ENCODE measurements at places on chromosomes 2 and 18.

DNA sequence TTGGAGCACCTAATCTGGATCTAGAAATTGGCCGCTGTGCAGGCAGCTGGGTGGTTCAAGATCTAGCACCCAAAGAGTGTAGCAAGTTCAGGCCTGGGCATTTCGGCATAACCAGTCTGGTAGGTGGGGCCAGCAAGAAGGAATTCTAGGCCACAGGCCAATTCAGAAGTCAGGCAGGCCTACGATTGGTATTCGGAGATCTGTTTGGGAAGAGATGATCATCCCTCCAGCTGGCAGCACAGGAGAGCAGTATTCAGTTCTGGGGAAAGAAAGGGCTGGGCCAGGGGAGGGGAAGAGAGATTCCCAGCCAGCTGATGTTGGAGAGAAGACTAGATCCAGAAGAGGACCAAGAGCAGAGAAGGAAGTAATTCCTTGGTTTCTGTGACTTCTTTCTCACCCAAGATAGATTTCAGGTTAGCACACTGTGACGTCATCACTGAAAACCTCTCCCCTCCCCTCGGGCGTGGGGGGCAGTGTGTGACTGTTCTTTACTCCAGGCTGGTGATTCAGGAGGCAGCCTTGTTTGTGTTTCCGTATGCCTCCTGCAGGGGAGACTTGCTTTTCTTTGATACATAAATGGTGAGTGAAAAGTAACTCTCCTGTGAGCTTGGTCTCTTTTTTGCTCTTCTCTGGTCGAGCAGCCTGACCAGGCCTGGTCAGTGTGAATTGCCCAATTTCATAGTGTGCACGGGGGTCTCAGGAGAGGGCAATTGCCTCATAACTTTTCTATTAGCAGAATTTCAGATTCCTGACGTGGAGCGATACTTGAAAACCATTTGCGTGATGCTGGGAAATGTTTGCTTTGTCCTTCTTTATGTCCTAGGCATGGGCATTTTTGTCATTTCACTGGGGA is 61.1 kb downstream of the MEIS1 start:
- DNase-seq: peak; percentile 46

GRCh38 chr2:235095569-235095968 is 143.8 kb downstream of the SH3BP4 start:
- DNase-seq: no peak

- DNase-seq: no peak
These were observed 26.8 kb upstream of the DCC start for GRCh38 chr18:52313213-52313612.

GRCh38 chr2:78309460-78309859 is 716.0 kb upstream of the REG3G start:
- no peak for DNase-seq

DNA sequence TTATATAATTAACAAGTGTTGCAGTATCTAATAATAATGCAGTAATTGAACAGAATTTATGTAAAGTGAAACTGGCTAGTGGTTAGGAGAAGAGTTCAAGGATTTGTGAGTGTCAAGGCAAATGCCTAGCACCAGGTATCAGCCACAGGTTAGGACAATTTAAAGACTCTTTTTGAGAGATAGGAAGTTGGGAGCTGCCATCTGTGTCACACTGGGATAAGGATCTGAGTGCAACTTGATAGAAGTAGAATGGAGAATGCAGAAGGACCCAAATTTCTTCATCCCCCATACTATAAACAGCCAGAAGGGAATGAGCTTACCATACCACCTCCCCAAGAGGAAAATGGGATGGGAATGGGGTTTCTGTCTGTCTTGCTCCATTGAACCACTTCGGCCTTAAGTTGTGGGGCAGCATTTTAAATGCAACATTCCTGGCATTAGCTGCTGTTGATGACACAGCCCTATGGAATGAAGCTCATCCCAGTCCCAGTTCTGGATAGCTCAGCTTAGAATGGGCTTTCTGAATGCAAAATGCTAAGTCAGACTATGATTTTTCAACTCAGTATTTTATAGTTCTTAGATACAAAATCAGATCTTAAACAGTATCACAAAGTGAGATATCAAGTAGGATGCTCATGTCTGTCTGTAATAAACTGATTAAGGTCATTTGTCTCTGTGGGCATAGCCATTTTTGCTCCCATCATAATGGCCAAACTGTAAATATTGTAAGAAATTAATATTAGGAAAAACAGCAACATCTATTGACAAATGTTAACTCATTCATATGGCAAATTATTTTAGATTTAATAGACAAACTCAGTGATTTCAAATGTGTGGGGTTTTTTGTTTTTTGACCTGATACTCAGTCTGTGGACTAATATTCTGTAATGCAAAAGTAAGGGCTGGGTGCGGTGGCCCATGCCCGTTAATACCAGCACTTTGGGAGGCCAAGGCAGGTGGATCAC is 44.0 kb downstream of the GPR155 start:
- DNase-seq: peak; percentile 60

GRCh38 chr18:55743736-55744135 is 155.7 kb upstream of the TCF4 start:
- DNase-seq: no peak

- no peak for DNase-seq
These were observed 292.9 kb downstream of the XIRP2 start for GRCh38 chr2:167181134-167181533.

- DNase-seq: no peak
These were observed 312.1 kb upstream of the CHST9 start for GRCh38 chr18:27497246-27497645.

- DNase-seq: no peak
These were observed 3.5 kb upstream of the SMCHD1 start for GRCh38 chr18:2651981-2652380.

- DNase-seq: no peak
These were observed 809.8 kb upstream of the SOX11 start for GRCh38 chr2:4882421-4882820.

DNA sequence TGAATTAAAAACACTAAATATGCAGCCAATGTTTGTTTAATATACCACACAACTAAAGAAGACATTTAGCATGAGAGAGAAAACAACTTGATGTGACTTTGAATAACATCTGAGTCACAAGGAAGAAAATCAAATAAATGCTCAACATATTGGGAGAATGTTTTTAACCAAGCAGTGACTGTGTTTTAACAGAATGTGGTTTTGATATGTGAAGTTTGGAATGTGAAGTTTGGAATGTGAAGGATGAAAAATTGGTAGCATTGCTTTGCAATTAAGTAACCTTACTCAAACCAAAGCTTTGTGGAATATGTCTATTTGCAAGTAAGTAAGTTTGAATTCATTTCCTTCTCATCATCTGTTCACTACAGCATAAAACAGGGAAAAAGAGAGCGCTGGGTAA is 128.2 kb upstream of the DNAJC10 start:
- peak; percentile 92 for DNase-seq

DNA sequence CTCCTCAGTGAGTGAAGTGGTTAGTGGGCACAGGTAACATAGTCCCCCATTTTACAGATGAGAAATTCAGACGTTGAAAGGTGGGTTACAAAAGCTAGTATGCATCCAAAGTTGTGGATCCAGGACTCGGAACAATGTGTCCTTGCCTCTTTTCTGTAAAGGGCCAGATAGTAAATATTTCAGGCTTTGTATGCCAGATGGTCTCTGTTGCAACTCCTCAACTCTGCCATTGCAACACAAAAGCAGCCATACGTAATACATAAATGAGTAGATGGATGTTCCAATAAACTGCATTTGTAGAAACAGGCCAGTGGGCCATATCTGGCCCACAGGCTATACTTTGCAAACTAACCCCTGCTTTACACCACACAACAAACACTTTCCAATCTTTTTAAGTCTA is 166.6 kb upstream of the PKDCC start:
- no peak for DNase-seq

GRCh38 chr18:23935804-23936203 is 78.8 kb upstream of the TTC39C start:
- DNase-seq: no peak

- DNase-seq: no peak
These were observed 207.4 kb downstream of the NCKAP5 start for GRCh38 chr2:133360882-133361281.

GRCh38 chr2:107334306-107334705 is 448.3 kb upstream of the ST6GAL2 start:
- DNase-seq: no peak

GRCh38 chr18:72692086-72692485 is 147.9 kb upstream of the CBLN2 start:
- DNase-seq: no peak

GRCh38 chr2:28449488-28450395 is 46.1 kb upstream of the PLB1 start:
- DNase-seq: no peak

DNA sequence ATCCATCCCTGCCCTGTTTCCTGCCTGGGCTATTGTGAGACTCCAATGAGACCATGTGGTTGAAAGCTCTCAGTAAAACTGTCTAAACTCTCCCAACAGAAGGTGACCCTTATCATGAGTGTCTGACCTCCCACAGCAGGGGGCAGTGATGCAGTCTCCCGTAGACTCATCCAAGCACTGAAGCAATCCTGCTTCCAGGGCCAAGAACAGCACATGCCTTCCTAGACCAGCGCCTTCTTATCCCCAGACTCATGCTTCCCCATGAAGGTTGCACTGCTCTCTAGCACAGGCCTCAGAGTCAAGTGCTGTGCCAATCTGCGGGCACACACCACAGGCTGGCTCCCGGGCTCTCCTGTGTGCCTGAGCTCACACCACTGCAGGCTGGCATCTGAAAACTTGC is 112.3 kb downstream of the TNS1 start:
- peak; percentile 61 for DNase-seq

GRCh38 chr18:63953811-63954210 is 4.7 kb downstream of the HMSD start:
- no peak for DNase-seq

- no peak for DNase-seq
These were observed 42.9 kb upstream of the CABYR start for GRCh38 chr18:24095976-24096375.

- no peak for DNase-seq
These were observed 66.1 kb upstream of the NXPH2 start for GRCh38 chr2:138846216-138846821.

DNA sequence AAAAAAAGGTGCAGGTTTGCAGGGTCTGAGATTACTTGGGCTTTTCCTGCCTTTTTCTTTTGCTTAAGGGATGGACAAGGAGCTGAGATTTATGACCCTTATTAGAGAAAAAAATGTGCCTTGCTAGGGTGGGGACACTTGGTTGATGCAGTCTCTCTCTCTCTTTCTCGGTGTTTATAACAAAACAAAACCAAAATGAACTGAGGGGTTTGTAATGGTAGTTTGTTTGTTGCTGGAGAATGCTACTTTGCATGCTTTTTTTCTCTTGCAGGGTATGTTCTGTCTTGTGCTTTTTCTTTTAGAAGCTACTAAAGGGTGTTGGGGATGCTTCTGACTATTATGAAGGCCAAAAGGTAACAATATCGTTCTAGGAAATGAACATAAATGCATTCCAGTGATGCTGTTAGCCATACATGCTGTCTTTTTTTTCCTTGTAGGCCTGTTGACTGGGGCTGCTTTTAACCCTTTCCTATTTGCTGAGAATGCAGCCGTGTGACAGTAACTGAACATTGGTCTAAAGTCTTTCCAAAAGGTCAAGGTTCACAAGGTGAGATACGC is 435 bp downstream of the ZNF532 start:
- DNase-seq: no peak

GRCh38 chr18:57839942-57840381 is 36.8 kb upstream of the ATP8B1 start:
- peak; percentile 69 for DNase-seq

GRCh38 chr18:46560671-46561045 is 96.4 kb downstream of the LOXHD1 start:
- no peak for DNase-seq

GRCh38 chr2:109331896-109332848 is 203.2 kb downstream of the SH3RF3 start:
- DNase-seq: no peak

- no peak for DNase-seq
These were observed 140.3 kb upstream of the SLC8A1 start for GRCh38 chr2:40592218-40592617.

DNA sequence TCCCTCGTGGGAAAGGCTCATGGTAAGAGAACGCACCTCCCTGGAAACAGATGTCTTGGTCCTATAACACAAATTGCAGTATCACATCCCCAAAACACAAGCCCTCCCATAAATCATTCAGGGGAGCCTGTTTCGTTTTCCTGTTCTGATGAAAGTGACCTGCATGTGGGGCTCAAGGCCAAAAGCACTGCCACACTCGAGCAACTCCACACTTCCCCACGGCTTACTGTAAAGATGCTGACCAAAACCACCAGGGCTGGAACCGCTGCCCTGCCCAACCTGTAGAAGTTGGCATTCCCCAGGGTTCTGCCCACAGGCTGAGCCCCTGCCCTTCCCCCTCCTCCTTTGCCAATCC is 139.7 kb downstream of the BCL11A start:
- DNase-seq: no peak

- no peak for DNase-seq
These were observed 3.4 kb upstream of the FAM161A start for GRCh38 chr2:61857224-61857623.

DNA sequence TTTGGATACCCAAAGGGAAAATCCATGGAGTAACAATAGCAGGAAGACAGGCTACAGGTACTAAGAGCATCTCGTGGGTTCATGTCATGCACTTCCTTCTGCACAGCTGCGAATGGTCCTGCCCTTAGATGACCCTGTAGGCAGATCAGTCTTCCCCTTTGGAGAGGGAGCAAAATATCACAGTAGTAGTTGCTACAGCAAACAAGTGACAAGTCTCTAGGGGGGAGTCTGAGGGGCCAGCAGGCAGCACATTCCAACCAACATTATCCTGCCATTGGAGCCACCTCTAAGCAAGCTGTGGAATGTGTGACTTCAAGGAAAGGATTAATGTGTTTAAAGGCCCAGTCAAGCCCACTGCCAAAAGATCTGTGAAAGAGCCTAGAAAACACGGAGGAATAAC is 273.2 kb upstream of the PARD3B start:
- no peak for DNase-seq

- peak; percentile 26 for DNase-seq
These were observed 58.1 kb upstream of the RALBP1 start for GRCh38 chr18:9417073-9417851.

DNA sequence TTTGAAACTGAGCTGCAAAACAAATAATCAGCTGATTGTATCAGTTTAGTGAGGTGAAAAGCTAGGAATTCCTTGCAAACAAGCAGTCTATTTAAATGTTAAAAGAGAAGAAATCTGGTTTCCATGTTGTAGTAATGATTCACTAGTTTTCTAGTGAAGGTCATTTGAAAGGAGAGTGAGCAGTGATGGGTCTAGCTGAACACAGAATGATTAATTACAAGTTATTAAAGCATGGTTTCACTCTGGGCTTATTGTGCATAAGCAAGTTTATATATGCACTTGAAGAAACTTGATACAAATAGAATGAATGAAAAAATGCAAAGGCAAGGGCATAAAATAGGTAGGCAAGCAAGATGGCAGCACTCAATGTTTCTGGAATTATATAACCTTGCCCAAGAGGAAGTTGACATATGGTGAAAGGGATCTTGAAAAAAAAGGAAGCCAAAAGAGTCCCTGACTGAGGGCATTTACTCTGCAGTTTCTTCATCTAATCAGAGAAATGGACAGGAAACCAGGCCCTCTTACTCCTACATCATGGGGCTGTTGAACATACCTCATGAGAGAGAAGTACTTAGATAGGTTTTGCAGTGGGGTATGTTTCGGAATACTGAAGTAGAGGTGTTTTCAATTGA is 53.2 kb downstream of the PLCL1 start:
- no peak for DNase-seq
